Activated CD4-positive, alpha-beta T cell treated with anti-CD3 and anti-CD28 coated beads, Interleukin-2, amount 10 ng/mL, durations not matched to agents 24 days and 14 days (primary cell): ENCODE measurements at places on chromosomes 6 and 20. TPM values are rescaled to one million over a fixed set of nuclear protein-coding genes. Genes with fewer than 3 reads are reported as not detected.

EYS gene
- not detected in 2 replicates for total RNA-seq

C6orf141 gene
- total RNA-seq: 0.14 TPM in 1 of 2 replicates, not detected in the other

DNA sequence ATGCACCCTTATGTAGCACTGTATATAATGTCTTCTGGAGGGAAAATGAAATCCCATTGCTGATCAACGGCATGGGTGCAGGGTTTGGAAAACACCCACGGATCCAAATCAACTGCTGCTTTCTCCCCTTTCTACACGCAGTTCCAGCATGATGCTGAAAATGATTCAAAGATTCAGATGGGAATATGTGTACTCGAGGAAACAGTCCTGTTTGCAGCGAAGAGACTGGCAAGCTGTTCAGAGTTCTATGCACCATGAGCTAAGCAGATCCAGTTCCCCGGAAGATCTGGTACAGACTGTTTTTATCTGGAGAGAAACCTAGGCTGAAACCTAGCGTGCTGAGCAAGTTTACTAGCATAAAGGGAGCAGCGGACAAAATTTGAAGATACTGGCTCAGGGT is 47.9 kb upstream of the CDH4 start:
- no peak overlapping the region for H3K4me3 ChIP-seq
- no peak for DNase-seq
- no peaks in the 10 kb centered on the region for H3K27me3 ChIP-seq
- no peaks in the 10 kb centered on the region for H3K4me1 ChIP-seq
- no peaks in the 10 kb centered on the region for H3K36me3 ChIP-seq

HLA-DRB5 gene
- total RNA-seq: 5.1 and 6.0 TPM in 2 replicates

DNA sequence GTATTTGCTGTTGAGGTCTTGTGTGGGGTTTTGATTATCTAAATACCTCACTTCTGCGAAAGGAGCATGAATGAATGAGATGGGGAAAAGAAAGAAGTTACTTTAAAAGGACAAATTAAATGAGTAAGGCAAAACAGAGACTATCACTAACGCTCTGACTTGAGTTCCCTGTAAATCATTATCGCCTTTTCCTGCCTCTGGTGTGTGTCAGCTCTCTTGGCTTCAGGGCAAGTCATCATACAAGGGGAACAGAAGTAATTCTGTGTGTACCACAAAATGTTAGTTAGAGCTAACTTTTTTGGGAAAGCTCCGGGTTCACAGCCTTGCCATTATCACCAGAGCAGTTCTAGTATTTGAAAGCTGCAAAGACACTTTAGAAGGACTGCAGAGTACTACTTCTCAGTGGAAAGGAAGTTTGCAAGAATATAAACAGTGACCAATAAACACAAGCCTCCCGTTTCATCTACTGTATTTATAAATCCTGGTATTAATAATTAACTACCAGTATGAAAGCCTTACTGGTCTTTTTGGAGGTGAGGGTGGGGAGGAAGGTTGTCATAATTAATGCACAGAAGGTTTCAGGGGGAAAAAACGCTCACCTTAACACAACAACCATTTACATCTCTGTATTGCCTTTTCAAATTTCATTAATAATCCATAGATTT is 1.2 kb downstream of the DZANK1 start:
- H3K27ac ChIP-seq: no peak overlapping the region
- peak overlapping the region; percentile 92 for H3K4me3 ChIP-seq
- peaks cover 20% of the 10 kb centered on the region for H3K4me1 ChIP-seq

DNA sequence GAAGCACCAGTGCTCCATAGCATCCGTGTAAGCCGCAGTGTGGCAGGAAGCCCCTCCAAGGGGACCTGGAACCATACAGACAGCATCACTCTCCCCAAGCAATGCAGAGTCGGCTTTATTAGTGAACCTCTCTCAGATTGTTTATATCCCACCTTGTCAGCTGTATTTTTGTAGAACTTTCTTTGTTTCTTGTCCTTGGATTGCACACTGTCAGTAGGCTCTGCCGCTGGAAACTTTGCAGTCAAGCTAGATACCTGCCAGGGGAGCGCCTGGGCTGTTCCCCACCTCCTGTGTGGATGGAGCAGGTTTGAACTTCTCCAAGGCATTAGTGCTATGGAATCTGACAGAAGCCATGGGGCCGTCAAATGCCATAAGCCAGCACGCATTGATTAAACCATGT is 18.6 kb upstream of the CLDN20 start:
- no peak overlapping the region for H3K4me3 ChIP-seq
- peaks cover 3% of the 10 kb centered on the region for H3K4me1 ChIP-seq
- peaks cover 66% of the 10 kb centered on the region for H3K36me3 ChIP-seq
- no peaks in the 10 kb centered on the region for H3K27me3 ChIP-seq
- H3K27ac ChIP-seq: no peak overlapping the region
